ENCODE measurements at places on chromosomes 1 and 21.

DNA sequence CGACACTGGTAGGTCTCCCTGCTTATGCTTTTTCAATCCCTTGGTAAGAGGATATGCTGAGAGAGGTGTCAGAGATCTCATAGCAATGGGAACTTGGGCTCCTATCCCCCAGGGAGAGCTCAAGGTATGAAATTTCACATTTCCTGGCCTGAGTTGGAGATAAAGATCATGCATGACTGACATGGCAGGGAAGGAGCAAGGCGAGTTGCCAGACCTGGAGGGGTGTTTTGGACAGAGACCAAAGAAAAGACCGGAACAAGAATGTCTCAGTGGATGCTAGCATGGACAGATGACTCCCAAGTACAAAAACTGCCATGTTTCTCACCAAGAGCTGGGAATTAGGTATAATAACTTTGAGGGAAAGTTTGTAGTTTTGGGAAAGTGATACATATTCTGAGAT, 334.1 kb upstream of the B3GALT2 start:
- no peak for DNase-seq

DNA sequence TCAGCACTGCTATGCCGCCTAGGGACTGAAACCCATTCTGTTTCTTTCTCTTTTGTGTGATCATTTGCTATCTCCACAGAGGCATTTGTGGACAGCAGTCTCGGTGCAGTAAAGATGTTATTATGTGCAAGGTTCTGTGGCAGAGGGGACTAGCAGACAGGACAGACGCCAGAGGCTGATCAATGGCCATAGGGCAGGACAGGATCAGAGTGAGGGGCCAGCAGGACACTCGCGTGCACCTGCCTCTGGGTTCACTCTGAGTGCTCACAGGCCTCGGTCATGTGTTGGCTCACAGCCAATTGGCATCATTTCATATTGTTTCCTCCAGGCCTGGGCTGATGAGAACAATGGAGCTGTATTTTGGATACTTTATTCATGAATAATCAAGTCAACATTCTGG, 212.6 kb downstream of the TGFB2 start:
- no peak for DNase-seq

GRCh38 chr21:38787461-38788274, 18.1 kb upstream of the ETS2 start:
- DNase-seq = no peak

DNA sequence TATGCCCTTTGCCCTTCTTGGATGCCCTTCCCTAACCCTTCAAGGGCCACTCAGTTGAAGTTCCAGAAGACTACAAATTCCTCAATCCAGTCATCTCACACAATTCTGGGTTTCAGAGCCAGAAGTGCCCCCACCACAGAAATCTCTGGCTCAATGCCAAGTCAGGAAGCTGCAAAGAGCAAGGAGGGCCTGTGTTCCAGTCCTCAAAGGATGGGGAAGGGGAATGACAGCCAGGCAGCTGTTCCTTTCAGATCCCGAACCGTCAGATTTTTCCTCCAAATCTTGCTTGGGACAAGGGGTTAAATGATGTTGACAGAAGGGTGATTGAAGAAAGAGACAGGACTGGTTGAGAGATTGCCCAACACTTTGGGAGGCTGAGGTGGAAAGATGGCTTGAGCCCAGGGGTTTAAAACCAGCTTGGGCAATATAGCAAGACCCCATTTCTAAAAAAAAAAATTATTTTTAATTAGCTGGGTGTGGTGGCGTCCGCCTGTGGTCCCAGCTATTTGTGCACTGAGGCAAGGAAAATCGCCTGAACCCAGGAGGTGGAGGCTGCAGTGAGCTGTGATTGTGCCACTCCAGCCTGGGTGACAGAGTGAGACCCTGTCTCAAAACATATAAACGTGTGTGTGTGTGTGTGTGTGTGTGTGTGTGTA, 716 bp upstream of the HPDL start:
- no peak for DNase-seq

- no peak for DNase-seq
Measured at GRCh38 chr1:107802654-107803053, 162.3 kb downstream of the VAV3 start.

GRCh38 chr1:41218152-41218551, 24.0 kb downstream of the SCMH1 start:
- DNase-seq = no peak

Measured in stromal cell of bone marrow (primary cell).